ENCODE measurements at places on chromosomes 6 and 20. TPM values are rescaled to one million over a fixed set of nuclear protein-coding genes. Genes with fewer than 3 reads are reported as not detected.

- DNase-seq = no peak
Measured at GRCh38 chr6:16904957-16905356, 143.7 kb upstream of the ATXN1 start.

- DNase-seq = no peak
Measured at GRCh38 chr6:134002821-134003220, 49.6 kb downstream of the SLC2A12 start.

- DNase-seq = no peak
Measured at GRCh38 chr20:44113618-44114376, 73.2 kb downstream of the JPH2 start.

The SCRT2 gene
- total RNA-seq = not detected

The BANF2 gene
- not detected for total RNA-seq
